ENCODE measurements at places on chromosomes 4 and X.

- DNase-seq: no peak
Measured at GRCh38 chrX:135973025-135973547, 702 bp downstream of the MMGT1 start.

DNA sequence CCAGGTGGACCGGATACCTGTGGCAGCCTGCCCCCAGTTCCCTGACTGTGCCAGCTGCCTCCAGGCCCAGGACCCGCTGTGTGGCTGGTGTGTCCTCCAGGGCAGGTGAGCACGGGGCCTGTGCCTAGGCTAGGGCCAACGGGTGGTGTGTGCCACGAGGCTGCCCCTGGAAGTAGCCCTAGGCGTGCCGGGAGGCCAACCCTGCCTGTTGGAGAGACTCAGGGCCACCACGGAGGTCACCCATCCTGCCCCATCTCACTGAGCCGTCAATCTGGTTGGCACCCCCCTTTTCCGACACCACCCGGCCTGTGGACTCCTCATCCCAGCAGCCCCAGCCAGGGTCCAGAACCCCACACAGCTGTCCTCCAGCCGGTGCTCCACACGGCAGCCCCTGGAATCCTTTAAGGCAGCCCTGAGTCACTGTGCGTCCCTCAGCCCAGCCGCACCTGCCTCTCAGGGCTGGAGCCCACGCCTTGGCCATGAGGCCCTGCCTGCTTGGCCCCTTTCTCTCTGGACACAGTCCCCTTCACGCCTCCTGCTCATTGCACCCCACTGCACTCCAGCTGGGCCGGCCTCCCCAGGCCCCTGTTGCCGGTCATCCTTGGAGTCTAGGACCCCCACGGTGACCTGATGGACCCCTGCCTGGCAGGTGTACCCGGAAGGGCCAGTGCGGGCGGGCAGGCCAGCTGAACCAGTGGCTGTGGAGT, 5.3 kb downstream of the PLXNB3 start:
- DNase-seq: no peak

GRCh38 chr4:41408859-41409593, 128.9 kb upstream of the LIMCH1 start:
- no peak for DNase-seq

DNA sequence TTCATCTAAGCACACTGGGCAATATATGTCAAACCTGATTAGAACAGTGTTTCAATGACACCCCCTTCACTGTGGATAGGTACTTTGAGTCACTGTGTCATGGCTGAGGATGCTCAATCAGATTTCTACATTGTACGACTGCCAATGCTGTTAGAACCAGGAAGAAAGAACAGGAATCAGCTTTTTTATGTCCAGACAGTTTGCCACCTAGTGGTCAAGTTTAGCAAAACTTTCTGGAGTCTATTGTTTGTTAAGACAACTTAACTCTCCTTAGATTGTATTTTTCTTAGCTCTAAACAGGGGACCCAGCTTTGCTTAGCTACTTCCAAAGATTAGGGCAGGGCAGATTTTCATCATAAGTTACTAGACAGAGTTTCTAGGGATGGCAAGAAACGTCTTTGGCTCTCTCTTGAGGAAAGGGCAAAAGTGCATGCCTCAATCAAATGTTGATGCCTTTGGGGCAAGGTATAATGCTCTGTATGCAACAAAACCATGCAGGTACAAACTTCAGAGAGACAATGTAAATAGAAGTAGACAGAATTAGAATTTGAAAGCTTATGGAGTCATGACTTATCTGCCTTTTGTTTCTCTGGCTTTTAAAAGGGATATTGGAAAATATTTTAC, 40.5 kb upstream of the BMP3 start:
- peak; percentile 59 for DNase-seq

Measured in KG1 (cell line).